Activated CD4-positive, alpha-beta memory T cell treated with anti-CD3 and anti-CD28 coated beads for 36 hours (primary cell): ENCODE measurements at places on chromosomes 6 and 20.

GRCh38 chr6:5995658-5995948 is 11.1 kb downstream of the NRN1 start:
- H3K36me3 ChIP-seq, result peaks cover 11% of the 10 kb centered on the region
- DNase-seq, result no peak
- peak overlapping the region; percentile 41 for H3K4me3 ChIP-seq
- peaks cover 41% of the 10 kb centered on the region for H3K4me1 ChIP-seq
- peaks cover 76% of the 10 kb centered on the region for H3K27me3 ChIP-seq

DNA sequence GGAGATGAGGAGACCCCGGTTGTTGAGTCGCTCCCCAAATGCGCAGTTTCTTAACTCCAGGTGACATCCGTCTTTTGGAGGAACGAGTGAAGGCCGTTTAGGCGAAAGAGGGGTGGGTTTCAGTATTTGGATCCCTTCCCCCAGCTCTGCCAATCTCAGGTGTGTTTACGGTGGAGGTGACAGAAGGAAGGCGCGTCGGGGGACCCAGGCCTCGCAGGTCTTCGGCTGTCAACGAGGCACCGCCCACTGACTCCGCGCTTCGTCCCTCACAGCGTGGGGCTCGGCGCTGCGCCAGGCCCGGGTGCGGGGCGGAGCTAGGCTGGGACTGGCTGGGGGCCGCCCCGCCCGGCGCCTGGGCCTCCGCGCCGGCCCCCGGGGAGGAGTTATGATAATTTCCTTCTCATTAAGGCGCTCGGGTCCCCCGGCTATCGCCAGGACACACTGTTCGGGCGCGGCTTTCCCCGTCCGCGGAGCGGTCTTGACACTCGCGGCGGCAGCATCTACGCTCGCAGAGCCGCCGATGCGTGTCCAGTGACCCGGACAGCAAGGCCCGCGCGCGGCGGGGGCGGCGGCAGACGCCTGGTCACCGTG is at the start of gene TFAP2C:
TFAP2C (plus strand) TSS at position 434 of the 591 bp plus-strand sequence. CDS start 239 bp downstream, outside the sequence.
- no peaks in the 10 kb centered on the region for H3K36me3 ChIP-seq
- peak within 1 kb of the TSS; percentile 16 for H3K4me3 ChIP-seq
- DNase-seq, result peak; percentile 37
- H3K4me1 ChIP-seq, result peaks cover 16% of the 10 kb centered on the region
- peaks cover 66% of the 10 kb centered on the region for H3K27me3 ChIP-seq

DNA sequence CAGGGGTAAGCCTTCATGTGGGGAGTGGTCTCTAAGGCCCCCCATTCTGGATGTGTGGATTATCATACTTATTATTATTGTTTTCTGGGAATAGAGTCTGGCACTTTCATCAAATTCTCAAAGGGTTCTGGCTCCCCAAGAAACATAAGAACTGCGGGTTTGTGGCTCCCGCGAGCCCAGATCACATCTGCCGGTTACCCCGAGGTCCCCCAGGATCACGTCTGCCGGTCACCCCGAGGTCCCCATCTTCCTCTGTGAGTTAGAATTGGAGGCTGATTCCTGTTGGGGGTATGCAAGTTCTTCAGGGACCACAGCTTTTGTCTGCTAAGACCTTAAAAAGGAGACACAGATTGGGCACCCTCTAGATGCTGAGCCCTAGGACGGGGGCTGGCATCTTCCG is 116.7 kb upstream of the FRMD1 start:
- no peaks in the 10 kb centered on the region for H3K36me3 ChIP-seq
- H3K27me3 ChIP-seq, result peaks cover 5% of the 10 kb centered on the region
- no peak overlapping the region for H3K4me3 ChIP-seq
- DNase-seq, result no peak
- H3K4me1 ChIP-seq, result no peaks in the 10 kb centered on the region
- no peak overlapping the region for H3K27ac ChIP-seq

GRCh38 chr6:42808492-42809483 is 26.9 kb downstream of the BICRAL start:
- H3K4me1 ChIP-seq, result peaks cover 17% of the 10 kb centered on the region
- H3K36me3 ChIP-seq, result peaks cover 2% of the 10 kb centered on the region
- no peak for DNase-seq
- peak overlapping the region; percentile 33 for H3K27ac ChIP-seq
- H3K4me3 ChIP-seq, result no peak overlapping the region

DNA sequence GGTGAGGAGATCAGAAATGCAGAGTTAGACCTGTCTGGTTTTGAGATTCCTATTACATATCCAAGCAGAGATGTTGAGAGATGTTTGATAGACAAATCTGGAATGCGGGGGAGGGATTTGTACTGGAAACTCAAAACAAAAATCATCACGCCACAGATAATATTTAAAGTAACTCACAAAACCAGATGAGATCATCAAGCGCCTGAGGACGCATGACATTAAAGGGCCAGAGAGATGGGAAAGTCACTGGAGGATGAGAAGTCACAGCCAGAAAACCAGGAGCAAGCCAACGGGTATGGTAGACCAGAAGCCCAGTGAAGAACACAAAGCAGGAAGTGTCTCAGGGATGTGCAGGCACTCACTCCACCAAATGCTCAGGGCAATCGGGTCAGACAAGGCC is 87.7 kb downstream of the DLL1 start:
- no peak overlapping the region for H3K4me3 ChIP-seq
- no peak overlapping the region for H3K27ac ChIP-seq
- peaks cover 2% of the 10 kb centered on the region for H3K27me3 ChIP-seq
- no peaks in the 10 kb centered on the region for H3K4me1 ChIP-seq
- DNase-seq, result no peak
- peaks cover 5% of the 10 kb centered on the region for H3K36me3 ChIP-seq

DNA sequence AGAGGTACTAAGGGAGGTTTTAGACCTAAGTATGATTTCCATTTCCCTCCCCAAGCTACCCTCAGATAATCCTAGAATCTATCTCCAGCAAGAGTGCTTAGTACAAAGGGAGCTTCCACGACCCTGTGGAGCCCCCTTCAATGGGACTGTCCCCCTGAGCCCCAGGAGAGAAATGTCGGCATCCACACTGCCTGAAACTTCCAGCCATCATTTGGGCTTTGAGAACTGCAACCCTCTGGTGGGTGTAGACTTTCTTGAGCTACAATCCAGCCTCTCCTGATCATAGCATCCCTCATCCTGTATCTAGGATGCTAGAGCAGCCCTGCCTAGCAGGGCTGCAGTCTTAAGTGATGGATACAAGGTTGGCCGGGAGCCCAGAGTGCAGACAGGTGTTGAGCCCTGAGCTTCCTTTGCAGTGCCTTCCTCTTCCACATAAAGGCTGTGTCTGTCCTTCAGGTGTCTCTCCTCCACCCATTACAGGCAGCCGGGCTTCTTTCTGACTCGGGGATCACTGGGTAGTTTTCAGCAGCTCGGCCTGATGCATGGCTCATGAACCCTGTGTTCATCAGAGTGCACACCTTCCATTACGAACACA is 424.5 kb downstream of the PREX1 start:
- H3K27me3 ChIP-seq, result peaks cover 14% of the 10 kb centered on the region
- no peak for DNase-seq
- H3K36me3 ChIP-seq, result no peaks in the 10 kb centered on the region
- no peaks in the 10 kb centered on the region for H3K4me1 ChIP-seq
- H3K27ac ChIP-seq, result no peak overlapping the region
- no peak overlapping the region for H3K4me3 ChIP-seq

- H3K36me3 ChIP-seq, result no peaks in the 10 kb centered on the region
- H3K4me3 ChIP-seq, result no peak overlapping the region
- no peaks in the 10 kb centered on the region for H3K27me3 ChIP-seq
- H3K27ac ChIP-seq, result no peak overlapping the region
- H3K4me1 ChIP-seq, result no peaks in the 10 kb centered on the region
Measured at GRCh38 chr6:101545191-101545590, 151.7 kb downstream of the GRIK2 start.

- no peak for DNase-seq
- H3K27ac ChIP-seq, result no peak overlapping the region
- no peaks in the 10 kb centered on the region for H3K4me1 ChIP-seq
- no peak overlapping the region for H3K4me3 ChIP-seq
Measured at GRCh38 chr20:10249048-10249770, 30.6 kb downstream of the SNAP25 start.

- DNase-seq, result no peak
- H3K27ac ChIP-seq, result no peak overlapping the region
- peaks cover 31% of the 10 kb centered on the region for H3K4me1 ChIP-seq
- peaks cover 13% of the 10 kb centered on the region for H3K36me3 ChIP-seq
Measured at GRCh38 chr6:118594877-118595276, 46.8 kb downstream of the PLN start.

DNA sequence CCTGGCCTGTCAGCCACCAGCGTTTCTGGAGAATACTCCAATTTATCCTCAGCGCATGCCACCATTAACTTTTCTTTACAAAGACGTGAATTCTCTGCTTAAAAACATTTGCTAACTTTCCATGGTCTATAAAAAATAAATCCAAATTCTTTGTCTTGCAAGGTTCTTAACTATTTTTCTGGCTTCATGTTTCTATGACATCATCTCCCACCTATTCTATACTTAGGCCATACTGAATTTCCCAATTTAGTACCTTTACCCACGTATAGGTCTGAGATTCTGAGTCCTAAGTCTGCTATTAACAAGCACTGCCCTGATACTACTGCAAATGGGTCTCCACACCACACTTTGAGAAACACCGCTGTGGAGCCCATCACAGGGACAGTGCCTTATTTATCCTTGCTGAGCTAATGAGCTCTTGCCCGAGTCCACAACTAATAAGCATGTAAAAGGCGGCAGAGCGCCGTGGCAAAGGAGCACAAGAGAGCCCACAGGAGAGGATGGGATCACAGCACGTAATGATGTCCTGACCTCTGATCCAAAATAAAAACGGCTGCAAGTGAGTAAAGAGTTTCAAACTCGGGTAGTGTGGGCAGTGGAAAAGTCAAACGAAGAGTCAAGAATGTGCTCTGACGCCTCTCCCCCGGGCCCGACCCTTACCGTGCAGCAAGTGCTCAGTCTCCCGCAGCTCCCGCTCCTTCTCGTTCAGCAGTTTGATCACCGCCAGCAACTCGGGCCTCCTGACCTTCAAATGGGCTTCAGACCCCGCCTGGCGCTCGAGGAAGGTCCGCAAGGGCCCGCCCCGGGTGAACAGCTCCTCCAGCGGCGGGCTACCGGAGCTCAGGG is 519 bp downstream of the MTRF1L start:
- H3K27me3 ChIP-seq, result no peaks in the 10 kb centered on the region
- H3K4me3 ChIP-seq, result peak overlapping the region; percentile 98
- peaks cover 36% of the 10 kb centered on the region for H3K4me1 ChIP-seq
- H3K36me3 ChIP-seq, result peaks cover 24% of the 10 kb centered on the region
- H3K27ac ChIP-seq, result peak overlapping the region; percentile 90
- DNase-seq, result peak; percentile 46

GRCh38 chr6:13375360-13375878 is 47.1 kb upstream of the TBC1D7 start:
- no peak overlapping the region for H3K27ac ChIP-seq
- no peaks in the 10 kb centered on the region for H3K36me3 ChIP-seq
- no peaks in the 10 kb centered on the region for H3K27me3 ChIP-seq
- peaks cover 20% of the 10 kb centered on the region for H3K4me1 ChIP-seq

DNA sequence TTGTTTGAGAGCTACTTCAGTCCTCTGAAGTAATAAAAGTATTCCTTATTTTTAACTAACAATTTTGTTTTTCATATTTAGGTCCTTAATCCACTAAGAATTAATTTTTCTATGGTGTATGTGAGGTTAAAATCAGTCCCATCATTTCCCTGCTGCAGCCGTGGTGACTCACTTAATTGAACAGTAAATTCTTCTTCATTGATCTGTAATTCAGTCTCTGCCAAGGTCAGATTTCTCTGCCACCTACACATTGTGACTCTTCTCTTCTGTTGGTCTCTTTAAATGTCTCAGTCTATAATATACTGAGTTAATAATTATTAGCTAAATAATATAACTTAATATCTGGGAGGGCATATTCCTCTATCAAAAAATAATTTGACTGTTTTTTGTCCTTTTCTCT is 262.3 kb downstream of the UTRN start:
- no peak for DNase-seq
- H3K4me3 ChIP-seq, result no peak overlapping the region
- peaks cover 56% of the 10 kb centered on the region for H3K36me3 ChIP-seq
- peaks cover 20% of the 10 kb centered on the region for H3K4me1 ChIP-seq
- H3K27me3 ChIP-seq, result no peaks in the 10 kb centered on the region

GRCh38 chr6:159119791-159120190 is 49.4 kb upstream of the FNDC1 start:
- no peak overlapping the region for H3K4me3 ChIP-seq
- H3K4me1 ChIP-seq, result no peaks in the 10 kb centered on the region
- no peak for DNase-seq
- H3K27me3 ChIP-seq, result no peaks in the 10 kb centered on the region
- no peaks in the 10 kb centered on the region for H3K36me3 ChIP-seq
- no peak overlapping the region for H3K27ac ChIP-seq

GRCh38 chr20:59403261-59403961 is 103.0 kb downstream of the EDN3 start:
- H3K36me3 ChIP-seq, result no peaks in the 10 kb centered on the region
- H3K4me3 ChIP-seq, result peak overlapping the region; percentile 57
- no peak overlapping the region for H3K27ac ChIP-seq
- peaks cover 2% of the 10 kb centered on the region for H3K4me1 ChIP-seq
- DNase-seq, result peak; percentile 77
- H3K27me3 ChIP-seq, result peaks cover 14% of the 10 kb centered on the region

DNA sequence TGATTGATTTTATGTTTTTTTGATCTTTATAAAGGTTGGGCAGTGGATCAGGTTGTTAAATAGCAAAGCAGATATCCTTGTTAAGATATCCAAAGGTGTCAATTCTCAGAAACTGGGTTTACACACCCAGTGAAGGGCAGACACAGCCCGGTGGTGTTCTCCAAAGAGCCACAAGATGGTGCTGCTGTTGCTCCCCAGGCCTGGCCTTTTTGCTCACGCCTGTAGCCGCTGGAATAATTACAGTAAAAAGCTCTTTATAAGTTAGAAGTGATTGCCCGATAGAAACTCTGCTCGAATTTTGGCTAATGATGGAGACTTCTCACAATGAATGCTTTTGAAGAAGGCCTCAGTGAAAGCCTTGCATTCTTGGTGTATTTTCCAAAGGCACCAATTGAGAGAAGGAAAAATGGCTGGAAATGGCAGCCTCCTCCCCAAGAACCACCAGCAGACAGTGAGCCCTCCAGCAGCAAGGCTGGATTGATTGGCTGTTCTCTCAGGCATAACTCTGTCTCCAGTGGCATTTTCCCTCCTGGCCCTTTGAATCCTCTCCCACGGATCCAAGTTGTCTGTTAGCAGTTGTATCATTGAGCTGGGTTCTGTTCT is 120.5 kb upstream of the CHD6 start:
- H3K4me3 ChIP-seq, result no peak overlapping the region
- no peak overlapping the region for H3K27ac ChIP-seq
- DNase-seq, result peak; percentile 64
- H3K4me1 ChIP-seq, result no peaks in the 10 kb centered on the region

DNA sequence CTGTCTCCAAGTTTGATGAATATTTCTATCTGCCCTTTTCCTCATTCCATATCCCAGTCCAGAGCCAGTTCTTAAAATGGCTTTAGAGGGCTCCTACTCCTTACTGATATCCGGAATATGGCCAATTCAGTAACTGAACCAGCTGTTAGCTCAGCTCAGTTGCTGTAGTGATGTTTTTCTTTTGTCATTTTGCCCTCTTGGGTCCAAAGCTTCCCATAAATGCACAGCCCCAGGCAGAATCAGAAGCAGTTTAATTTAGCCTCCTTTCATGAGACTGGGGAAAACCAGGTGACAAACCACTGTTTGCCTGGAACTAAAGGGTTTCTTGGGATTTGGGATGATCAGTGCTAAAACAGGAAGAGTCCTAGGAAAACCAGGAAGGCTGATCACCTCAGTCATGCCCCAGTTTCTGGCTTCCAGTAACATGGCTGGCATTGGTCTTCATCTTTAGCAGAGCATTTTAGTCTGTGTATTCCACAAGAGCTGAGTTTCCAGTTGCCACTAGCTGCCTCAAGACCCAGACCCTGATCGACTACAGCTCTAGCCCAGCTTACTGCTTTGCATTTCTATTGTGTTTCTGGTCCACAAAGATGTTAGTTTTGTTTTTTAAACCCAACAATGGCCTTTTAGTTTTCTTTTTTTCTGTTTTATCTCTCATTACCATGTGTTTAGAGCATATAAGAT is 40.6 kb upstream of the REV3L start:
- H3K27me3 ChIP-seq, result no peaks in the 10 kb centered on the region
- no peak overlapping the region for H3K4me3 ChIP-seq
- peaks cover 3% of the 10 kb centered on the region for H3K36me3 ChIP-seq
- no peak for DNase-seq
- peaks cover 6% of the 10 kb centered on the region for H3K4me1 ChIP-seq
